ENCODE measurements at places on chromosomes 13 and 19.

- peak; percentile 37 for DNase-seq
Measured at GRCh38 chr13:22828081-22828480, 352.7 kb upstream of the SGCG start.

- DNase-seq: peak; percentile 88
Measured at GRCh38 chr19:6737873-6738786, 750 bp upstream of the GPR108 start.

DNA sequence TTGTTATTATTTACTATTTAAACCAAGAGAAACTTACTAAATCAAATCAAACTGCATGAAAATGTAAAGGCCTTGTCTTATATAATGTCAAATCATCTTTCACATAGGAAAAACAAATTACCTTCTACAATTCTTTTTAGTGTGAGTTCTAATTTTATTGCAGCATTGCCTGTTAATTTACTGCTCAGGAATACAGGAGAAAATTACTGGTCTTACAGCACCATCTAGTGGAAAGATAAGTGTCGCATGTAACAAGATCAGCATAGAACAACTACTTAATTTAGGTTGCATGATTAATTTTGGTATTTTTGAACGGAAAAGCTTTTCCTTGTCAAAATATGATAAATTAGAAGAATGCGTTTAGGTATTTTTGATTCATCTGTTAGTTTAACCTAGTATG, 502.7 kb downstream of the UQCRFS1 start:
- DNase-seq: peak; percentile 78

DNA sequence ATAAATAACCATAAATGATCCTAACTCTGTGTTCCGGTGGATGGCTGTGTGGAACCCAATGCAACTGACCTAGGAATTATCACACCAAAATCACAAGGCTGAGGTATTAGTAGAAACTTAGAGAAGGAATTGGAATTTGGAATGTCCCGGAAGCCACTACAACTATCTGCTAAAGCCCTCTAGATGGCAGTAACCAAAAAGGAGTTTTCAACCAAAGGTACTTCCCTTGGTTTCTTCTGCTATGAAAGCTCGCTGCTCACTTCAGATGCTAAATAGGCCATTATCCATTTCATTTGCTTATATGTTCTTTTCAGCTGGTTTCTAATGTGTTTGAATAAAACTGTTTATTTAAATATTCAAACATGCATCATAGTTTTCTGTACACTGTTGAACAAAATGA, 1589.1 kb upstream of the SPRY2 start:
- DNase-seq: peak; percentile 33

- no peak for DNase-seq
Measured at GRCh38 chr13:82822935-82823334, 1059.3 kb downstream of the SLITRK1 start.

DNA sequence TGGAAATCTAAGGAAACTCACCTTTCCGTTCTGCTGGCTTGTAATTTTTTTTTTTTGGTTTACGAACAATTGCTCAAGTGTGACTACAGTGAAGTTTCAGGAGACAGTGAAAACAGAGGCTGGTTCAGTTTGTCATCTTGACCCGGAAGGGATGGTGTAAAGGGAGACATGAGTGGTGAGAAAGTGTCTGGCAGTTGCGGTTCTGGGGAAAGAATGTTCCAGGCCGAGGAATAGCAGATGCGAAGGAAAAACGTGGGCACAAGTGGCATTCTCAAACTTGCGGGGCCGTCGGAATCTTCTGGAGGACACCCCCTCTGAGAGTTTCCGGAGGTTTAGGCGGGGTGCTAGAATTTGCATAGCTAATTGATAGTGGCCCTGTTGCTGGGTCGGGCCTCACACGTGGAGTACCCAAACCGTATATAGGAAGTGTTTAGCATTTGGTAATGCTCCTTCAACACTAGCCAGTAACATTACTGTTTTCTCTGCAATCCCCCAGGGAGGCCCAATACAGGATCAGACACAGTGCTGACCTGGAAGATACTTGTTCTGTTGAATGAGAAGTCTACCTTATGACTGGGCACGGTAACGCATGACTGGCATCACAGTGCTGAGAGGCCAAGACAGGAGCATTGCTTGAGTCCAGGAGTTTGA, 2.8 kb upstream of the TNFSF9 start:
- DNase-seq: no peak

DNA sequence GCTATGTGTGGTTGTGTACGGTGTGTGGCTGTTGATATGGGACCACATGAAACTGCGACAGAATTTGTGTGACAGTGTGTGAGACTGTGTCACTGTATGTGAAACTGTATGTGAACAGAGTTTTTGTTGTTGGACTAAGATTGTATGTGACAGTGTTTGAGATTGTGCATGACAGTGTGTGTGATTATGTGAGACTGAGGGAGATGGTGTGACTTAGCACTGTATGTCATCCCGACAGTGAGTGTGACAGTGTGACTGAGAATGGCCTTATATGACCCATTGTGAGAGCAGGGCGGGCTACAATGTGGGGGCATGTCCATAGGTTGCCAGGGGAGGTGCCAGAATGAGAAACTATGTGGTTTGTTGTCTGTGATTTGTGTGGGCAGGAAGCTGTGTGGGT, 930 bp downstream of the ZNF583 start:
- DNase-seq: no peak

GRCh38 chr13:24207841-24208667, 47.5 kb downstream of the SPATA13 start:
- DNase-seq: peak; percentile 82

DNA sequence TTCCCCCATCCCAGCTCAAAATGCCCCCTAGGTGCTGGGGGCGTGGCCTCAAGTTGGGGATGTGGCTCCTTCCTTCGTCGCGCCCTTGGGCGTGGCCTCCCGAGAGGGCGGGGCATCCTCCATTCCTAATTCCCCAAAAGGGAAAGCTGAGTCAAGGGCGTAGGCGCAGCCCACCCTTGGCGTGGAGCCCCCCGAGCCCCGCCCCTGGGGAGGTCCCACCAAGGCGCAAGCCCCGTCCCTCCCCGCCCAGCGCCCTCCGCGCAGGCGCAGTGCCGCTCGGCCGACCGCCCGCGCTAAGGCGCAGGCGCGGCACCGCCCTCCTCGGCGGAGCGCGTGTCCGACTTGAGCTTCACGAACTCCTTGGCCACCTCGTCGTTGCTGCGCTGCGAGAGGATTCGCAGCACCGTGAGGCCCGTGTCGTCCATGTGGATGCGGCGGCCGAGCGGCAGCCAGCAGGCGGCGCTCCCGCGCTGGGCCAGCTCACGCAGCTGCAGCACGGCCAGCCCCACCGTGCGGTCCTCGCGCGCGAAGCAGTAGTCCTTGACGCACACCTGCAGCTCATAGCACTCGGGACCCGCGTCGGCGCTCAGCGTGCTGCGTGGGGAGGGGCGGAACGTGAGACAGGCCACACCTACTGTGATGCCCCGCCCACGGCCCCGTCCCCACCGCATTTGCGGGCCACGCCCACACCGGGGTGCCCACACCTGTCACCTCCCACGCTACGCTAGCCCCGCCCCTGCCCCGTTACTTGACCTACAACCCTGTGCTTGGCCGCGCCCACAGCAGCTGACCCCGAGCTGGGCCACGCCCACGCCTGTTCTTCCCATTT, 50.5 kb downstream of the COLGALT1 start:
- peak; percentile 88 for DNase-seq

DNA sequence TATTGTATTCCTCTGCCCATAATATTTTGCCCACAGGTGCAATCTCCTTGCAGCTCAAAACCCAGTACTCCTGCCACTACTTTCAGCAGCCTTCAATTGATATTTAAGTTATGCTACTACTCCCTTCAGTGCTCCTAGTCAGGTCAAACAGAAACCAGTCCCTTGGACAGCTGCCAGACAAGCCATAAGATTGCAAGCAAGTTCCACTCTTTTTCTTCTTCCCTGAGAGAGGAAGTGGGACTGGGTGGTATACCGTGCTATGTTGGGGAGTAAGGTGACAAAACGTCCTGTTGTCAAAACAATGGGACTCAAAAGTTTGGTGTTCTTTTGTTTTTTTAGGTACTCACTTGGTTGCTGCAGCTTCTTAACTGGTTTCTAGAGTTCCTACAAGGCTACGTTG, 63.1 kb upstream of the FRY start:
- no peak for DNase-seq

DNA sequence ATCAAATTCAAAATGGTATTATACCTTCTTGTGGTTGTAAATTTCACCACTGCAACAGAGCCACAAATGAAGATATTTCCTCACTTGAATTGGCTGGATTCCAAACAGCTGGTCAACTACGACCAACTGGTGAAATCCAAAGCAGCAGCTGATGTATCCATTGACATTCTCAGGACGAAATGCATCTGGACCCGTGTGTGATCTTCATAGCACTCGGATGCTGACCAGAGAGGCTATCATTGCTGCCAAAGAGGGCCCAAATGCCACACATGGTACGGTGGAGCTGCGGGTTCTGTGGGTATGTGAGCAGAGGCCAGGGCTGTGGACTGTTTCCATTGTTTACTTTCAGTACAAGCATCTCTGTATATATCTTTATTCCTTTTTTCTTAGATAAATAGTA, 25.6 kb upstream of the PCCA start:
- peak; percentile 7 for DNase-seq

GRCh38 chr19:50266896-50267295, 62.3 kb downstream of the KCNC3 start:
- DNase-seq: no peak

GRCh38 chr13:75308222-75308621, 173.7 kb downstream of the TBC1D4 start:
- DNase-seq: no peak

DNA sequence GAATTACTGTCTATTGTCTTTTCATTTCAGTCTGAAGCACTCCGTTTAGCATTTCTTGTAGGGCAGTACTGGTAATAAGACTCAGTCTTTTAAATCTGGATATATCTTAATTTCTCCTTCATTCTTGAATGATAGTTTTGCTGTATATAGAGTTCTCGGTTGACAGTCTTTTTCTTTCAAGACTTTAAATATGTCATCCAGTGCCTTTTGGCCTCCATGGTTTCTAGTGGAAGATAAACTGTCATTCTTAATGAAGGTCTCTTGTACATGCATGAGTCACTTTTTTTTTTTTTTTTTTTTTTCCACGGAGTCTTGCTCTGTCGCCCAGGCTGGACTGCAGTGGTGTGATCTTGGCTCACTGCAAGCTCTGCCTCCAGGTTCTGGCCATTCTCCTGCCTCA, 27.2 kb upstream of the ZDHHC20 start:
- DNase-seq: no peak

GRCh38 chr13:20101467-20102316, 59.2 kb downstream of the GJA3 start:
- DNase-seq: no peak

- peak; percentile 51 for DNase-seq
Measured at GRCh38 chr19:45768655-45768983, 433 bp downstream of the SIX5 start.

DNA sequence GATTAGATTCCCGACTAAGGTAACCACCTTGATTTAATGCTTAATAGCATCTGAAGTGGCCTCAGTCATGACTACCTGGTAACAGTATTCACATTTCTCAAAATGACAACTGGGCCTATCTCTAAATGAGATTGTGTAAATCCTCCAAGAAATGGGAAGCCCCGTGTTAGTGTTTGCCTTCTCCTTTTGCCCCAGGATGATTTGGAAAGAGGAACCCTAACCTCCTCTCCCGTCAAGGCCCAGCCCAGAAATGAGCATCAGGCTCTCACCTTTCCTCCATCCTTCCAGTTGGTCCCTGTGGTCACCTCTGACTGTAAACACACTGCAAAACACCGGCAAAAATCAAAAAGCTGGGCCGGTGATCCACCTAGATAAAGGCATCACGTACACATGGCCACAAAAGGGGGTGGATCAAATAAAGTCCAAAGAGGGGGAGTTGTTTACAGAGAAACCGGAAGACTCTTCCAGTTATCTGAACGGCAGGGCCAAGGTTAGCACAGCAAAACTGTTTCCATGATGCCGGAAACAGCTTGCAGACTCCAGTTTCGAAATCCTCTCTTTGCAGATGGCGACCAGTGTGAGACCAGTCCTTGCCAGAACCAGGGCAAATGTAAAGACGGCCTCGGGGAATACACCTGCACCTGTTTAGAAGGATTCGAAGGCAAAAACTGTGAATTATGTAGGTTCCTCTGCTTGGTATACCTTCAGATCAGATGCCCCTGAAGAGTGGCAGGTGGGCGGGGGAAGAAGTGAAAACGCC, 16.4 kb downstream of the F10 start:
- no peak for DNase-seq

DNA sequence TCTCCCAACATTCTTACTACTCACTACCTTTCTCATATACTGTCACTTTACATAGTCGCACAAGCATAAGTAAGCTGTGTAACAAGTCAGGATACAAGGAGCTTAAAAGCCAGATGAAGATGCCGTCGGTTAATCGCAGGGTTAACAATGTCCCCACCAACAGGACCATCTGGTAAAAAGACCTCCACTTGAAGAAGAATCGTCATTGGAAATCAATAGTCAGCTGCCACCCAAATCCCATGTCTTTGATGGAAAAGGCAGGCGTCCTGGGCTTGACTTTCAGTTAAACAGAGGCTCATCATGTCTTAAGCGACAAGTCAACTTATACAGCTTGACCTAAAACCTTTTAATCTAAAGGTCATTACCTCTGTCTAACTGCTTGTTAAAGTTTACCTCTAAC, 27.2 kb downstream of the DOCK9 start:
- DNase-seq: no peak

- DNase-seq: peak; percentile 54
Measured at GRCh38 chr13:20616059-20616797, 49.3 kb downstream of the IFT88 start.

GRCh38 chr19:11154683-11155047, 917 bp downstream of the SPC24 start:
- DNase-seq: no peak

DNA sequence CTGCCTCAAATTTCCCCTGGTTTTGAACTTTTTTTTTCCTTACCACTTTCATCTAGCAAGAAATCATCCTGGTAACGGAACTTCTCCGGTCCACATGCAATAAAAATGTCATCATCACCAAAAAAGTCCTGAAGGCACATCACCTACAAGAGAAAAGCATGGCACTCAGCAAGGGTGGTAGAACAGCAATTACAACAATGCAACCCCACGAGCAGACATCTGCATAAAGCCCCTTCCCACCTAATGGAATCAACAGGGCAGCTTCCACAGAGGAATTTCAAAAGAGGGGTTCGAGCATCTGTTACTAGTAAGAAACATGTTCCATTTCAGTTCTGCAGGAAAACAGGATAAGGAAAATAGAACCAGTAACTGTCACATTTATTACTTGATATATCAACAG, 183.9 kb downstream of the DCLK1 start:
- no peak for DNase-seq

DNA sequence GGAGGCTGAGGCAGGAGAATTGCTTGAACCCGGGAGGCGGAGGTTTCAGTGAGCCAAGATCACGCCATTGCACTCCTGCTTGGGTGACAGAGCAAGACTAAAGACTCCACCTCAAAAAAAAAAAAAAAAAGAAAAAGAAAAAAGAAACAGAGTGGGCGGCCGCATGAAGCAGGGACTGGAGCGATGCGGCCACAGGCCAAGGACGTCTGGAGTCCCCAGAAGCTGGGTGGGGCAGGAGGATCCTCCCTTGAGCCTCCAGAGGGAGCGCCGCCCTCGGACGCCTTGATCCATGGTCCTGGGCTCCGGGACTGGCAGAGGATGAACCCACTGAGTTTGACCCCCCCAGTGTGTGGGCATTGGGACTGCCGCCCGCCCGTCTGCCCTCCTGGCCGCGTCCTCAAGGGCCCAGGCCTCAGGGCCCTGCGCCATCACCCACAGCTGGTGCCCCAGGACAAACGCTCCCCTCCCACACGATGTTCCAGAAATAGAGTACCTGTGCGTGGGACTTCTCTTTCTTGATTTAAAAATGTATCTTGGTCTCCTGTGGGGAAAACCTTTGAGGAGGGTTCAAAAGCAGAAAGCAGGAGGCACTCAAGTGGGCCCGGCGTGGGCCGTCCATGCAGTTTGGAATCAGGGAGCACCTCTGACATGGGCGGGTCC, 15.5 kb downstream of the BTBD2 start:
- DNase-seq: no peak

- no peak for DNase-seq
Measured at GRCh38 chr13:77637588-77637987, 59.9 kb upstream of the SLAIN1 start.

Data from fibroblast of skin of scalp (primary cell).